ENCODE measurements at places on chromosomes 4 and X.
A peak's percentile ranks its signal among the peaks of the same experiment; 100 is the strongest.

DNA sequence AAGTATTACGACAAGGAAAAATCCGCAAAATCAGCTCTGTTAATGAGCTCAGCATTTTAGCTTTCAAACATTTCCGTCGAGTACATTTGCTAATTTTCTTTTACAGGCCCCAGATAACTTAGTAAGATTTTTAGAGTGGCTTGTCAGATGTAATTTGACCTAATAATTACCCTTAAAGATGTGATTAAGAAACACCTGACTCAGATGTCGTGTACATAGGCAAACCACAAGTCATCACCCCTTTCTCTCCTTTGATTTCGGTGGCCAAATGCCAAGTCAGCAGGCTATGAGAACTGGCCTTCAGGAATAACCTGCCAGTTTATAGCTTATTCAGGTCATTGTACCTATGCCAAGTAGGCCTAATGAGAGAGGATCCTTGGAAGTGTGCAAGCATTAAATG lies 369.6 kb downstream of the PCDH7 start:
- DNase-seq = peak; percentile 21

- DNase-seq = no peak
These were observed 967.8 kb upstream of the DIAPH2 start for GRCh38 chrX:95716841-95717240.

- no peak for DNase-seq
These were observed 53.1 kb downstream of the IGSF1 start for GRCh38 chrX:131235768-131236545.

DNA sequence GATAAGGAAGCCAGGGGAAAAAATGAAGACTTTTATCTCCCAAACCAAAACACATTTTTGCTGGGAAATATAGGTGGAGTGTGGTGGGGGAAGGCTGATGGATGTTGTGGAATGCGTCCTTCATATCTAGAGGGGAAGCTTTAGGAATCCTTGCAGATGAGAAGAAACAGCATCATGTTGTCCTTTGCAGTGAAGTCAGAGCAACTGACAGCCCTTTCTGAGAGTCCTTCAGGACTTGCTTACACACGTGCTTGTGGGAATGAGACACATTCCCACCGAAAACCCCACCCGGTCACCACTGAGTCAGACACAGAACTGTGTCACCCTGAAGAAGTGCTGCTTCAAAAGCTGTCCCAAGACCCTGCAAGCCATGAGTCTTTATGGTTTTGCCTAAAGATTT lies 81.5 kb downstream of the SHROOM2 start:
- no peak for DNase-seq

DNA sequence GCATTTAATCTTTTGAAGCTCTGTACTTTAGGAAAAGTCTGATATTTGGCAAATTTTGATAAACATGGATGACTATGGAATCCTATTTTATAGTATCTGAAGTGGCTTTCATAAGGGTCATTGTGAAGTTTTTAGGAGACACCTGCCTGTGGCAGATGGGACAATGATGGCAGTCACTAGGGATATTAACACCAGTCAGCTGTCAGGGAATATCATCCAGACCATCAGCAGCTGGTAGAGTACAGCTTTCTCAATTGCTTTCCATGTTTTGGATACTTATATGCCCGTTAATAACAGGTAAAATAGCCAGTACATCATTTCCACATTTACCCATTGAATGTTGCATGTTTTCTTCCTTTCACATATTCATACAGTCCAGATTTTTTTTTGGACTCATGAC lies 39.1 kb downstream of the NPNT start:
- DNase-seq = no peak

- DNase-seq = peak; percentile 20
These were observed 162.8 kb upstream of the PRDX4 start for GRCh38 chrX:23504540-23504884.

- DNase-seq = no peak
These were observed 6.4 kb downstream of the MTM1 start for GRCh38 chrX:150574559-150575418.

DNA sequence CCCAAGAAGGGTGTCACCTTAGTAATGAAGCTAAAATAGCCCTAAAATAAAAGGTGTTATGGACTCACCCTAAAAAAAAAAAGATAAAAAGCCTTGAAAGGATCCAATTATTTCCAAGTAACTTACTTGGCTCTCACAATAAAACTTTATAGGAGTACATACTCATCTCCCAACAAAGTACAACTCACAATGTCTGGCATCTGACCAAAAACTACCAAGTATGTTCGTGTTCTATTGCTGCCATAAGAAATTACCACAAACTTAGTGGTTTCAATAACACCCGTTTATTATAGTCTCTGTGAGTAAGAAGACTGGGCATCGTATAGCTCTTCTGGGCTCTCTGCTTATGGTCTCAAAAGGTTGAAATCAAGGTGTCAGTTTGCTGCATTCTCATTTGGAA lies 51.0 kb downstream of the BEX1 start:
- DNase-seq = no peak

- no peak for DNase-seq
These were observed 743.5 kb upstream of the MAGEB2 start for GRCh38 chrX:29471829-29472228.

GRCh38 chr4:133597251-133597650 lies 448.2 kb downstream of the PCDH10 start:
- no peak for DNase-seq

- peak; percentile 3 for DNase-seq
These were observed 80.0 kb downstream of the GLRA3 start for GRCh38 chr4:174749091-174749490.

- DNase-seq = no peak
These were observed 38.0 kb upstream of the DSPP start for GRCh38 chr4:87570290-87570805.

DNA sequence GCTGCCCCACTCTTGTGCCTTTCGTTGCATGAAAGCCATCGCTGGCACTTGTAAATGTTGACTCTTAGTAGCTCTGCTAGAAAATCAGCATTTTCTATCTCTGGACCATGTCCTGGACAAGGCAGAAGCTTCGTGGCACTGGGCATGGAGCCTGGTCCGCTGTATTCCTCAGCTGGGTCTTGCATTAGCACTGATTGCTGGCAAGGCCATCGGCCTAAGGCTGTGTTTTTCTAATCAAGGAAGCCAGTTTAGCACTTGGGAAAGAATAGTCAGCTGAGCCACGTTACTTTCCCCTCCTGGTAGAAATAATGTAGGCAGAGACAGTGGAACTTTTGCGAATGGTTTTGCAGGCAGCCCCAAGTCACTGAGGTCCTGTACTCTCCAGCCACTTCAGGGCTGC lies 180.2 kb upstream of the EOLA2 start:
- no peak for DNase-seq

- no peak for DNase-seq
These were observed 784 bp downstream of the MAP7D3 start for GRCh38 chrX:136250191-136251040.

DNA sequence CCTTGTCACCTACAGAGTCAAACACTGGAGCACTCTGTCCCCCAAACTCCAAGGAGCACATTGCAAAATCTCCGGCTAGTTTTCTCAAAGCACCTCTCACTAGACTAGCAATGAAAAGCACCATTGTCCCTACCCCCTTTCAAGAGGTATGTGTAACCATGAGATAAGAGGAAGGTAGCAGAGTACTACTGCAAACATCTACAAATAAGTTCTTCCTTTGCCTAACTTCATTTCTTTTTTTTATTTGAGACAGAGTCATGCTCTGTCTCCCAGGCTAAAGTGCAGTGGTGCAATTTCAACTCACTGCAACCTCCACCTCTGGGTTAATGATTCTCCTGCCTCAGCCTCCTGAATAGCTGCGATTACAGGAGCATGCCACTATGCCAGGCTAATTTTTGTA lies 17.7 kb downstream of the PPP4R3C start:
- no peak for DNase-seq

DNA sequence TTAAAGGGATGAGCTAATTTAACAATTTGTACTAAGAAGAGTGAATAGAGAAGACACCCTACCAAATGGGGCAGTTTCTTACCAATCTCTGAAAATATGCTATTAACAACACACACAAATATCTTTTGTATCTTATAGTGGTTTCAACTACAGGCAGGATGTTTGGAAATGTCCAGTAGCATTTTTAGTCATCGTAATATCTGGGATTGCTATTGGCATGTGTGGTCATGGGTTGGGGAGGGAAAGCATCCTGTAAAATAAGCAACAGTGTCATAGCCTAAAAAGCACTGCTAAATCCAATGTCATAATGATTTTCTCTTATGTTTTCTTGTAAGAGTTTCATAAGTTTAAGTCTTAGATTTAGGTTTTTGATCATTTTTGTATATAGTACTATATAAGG lies 29.3 kb upstream of the ABCG2 start:
- DNase-seq = no peak

- no peak for DNase-seq
These were observed 260.9 kb upstream of the RPS6KA3 start for GRCh38 chrX:20527558-20528011.

DNA sequence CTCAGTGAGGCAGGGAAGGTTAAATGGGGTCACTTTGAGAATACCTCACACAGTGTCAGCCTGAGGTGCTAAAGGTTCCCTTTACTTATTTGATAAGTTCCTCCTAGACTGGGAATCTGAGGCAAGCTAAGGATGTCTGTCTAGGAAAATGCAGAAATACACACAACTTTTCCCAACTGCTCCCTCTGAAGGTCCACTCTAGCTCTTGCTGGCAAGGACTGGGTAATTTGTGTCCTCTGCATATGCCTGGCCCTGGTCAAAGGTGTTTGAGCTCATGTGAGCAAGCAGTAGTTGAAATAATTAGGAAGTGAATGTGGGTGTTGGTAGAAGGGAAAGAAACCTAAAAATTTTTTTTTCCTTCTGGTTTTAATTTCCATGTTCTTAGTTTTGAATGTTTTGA lies 21.3 kb downstream of the TXLNG start:
- no peak for DNase-seq

DNA sequence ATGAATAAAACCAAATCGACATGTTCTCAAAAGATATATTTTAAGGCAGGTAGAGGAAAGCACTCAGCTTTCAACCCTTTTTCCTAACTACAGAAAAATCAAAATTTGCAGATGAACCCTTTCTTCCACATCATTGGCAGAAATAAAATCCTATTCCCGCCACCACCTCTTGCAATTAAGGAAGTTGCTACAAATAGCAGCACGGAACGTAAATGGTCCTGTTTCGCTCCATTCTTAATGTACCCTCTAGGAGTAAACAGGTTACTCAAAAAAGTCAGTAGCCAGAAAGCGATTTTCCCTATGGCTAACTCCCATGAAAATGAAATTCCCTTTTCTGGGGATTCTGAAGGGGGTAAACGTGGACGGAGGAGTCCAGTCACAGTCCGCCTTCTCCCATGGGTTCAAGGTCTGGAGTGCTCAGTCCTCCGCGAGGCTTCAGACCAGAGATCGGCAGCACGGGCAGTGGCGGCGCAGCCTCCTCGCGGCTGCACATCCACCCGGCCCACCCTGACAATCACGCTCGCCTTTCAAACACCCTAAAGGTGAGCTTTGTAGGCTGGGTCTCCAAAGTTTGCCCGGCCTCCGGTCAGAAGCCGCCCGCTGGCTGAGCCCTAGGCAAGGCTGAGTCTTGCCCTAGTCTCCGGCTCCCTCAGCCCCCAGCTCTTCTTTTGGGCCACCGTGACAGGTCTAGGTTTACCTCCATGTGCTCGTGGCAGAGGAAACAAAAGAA lies 1.8 kb downstream of the ATP11C start:
- no peak for DNase-seq

- DNase-seq = no peak
These were observed 80.5 kb downstream of the CASP3 start for GRCh38 chr4:184568770-184569169.

GRCh38 chr4:86876894-86877685 lies 15.1 kb downstream of the C4orf36 start:
- no peak for DNase-seq

GRCh38 chr4:153639833-153640802 lies 44.0 kb upstream of the TLR2 start:
- no peak for DNase-seq

DNA sequence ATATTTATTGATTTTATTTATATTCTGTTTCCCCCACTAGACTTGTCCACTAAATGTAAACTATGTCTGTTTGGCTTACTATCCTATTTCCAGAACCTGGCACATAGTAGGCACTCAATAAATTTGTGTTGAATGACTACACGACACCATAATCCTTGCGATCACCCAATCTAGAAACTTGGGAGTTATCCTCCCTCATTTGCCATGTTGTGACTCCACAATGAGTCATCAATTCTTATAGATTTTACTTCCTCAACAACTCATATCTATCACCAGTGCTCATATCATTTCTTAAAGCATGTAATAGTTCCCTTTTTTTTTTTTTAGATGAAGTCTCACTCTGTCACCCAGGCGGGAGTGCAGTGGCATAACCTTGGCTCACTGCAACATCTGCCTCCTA lies 39.9 kb upstream of the VAMP7 start:
- no peak for DNase-seq

- DNase-seq = no peak
These were observed 78.7 kb downstream of the SYNPO2 start for GRCh38 chr4:118967393-118967792.

DNA sequence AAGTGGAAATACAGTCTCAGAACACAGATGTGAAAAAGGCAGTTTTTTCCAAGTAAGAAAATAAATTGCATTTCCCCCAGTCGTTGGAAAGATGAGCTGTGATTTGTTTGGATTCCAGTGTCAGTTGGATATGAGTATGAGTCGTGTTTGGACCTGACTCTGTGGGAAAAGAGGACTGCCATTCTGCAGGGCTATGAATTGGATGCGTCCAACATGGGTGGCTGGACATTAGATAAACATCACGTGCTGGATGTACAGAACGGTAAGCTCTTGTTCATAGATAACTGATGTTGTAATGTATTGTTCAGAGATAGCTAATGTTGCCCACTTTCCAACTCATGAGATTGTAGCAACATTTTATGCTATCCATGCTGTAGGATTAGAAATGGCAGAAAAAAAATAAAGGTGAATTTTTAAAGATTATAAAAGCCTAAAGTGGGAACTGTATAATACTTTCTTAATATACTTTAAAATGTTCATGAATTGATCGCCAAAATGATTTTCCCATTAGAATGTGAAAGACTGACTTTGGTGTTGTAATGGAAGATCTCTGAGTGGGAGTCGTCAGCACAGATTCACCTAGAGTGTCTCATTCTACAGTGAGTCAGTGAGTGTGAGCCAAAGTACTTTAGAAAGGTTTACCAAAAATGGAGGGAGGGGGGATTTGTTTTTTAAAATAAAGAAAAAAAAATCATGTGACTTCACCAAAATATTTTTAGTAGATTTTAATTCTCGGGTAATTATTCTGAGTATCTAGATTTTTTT lies 178.7 kb downstream of the DCTD start:
- no peak for DNase-seq

DNA sequence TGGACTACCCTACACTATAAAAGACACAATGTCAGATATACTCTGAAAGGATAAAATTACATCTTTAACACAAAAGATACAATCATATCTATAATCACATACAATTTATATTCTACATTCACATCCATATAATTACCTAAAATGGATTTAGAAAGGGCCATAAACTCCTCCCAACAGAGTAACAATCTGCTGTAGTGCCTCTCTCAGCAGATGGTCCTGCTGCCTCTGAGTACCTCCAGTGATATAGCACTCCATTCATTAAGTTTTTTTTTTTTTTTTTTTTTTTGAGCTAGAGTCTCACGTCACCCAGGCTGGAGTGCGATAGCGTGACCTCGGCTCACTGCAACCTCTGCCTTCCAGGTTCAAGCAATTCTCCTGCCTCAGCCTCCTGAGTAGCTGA lies 7.4 kb downstream of the ANKRD37 start:
- no peak for DNase-seq

Data from skeletal muscle cell (primary cell).